ENCODE measurements at places on chromosomes 12 and 14.
A peak's percentile ranks its signal among the peaks of the same experiment; 100 is the strongest.

DNA sequence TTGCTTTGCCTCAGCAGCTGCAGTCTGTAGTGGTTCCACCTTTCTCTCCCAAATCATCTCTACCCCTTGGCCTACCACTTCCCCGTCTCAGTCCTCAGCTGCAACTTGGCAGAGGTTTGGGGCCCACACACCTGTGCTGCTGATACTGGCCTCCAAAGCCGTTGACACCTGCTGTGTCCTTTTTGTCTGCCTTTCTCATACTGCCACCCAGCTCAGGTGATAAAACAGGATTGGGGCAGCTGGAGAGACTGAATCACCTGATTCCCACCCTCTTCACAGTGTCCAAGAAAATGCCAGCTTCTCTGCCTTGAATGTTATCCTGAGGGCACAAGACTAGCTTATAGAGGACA, 103.7 kb downstream of the ETV6 start:
- DNase-seq: no peak

DNA sequence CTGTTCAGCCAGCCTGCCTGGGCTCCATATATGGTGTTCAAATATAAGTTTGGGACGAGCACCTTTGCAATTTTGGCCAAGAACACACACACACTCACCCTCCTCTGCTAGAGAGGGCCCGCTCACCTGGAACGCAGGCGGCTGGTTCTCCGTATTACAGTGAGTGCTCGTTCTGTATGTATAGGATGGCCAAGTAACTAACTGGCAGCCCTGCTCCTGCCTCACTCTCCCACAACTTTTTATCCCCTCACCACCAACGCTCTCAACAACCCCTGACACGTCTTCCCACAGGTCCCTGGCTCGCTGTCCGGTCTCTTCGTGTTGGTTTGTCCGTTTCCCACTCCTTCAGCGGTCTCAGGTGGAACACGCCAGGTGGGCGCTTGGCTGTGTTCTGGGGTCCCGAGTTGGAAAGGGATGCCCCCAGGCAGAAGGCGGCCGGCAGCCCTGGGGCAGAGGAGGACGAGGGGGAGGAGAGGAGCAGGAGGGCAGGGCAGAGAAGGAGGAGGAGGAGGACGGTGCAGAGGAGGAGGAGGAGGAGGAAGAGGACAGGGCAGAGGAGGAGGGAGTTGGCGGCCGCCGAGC, 398 bp upstream of the MSRB3 start:
- DNase-seq: no peak

GRCh38 chr14:24809135-24809534, 175.1 kb upstream of the GZMB start:
- DNase-seq: no peak

- DNase-seq: no peak
Observed at GRCh38 chr12:124499190-124499753, 68.1 kb downstream of the NCOR2 start.

DNA sequence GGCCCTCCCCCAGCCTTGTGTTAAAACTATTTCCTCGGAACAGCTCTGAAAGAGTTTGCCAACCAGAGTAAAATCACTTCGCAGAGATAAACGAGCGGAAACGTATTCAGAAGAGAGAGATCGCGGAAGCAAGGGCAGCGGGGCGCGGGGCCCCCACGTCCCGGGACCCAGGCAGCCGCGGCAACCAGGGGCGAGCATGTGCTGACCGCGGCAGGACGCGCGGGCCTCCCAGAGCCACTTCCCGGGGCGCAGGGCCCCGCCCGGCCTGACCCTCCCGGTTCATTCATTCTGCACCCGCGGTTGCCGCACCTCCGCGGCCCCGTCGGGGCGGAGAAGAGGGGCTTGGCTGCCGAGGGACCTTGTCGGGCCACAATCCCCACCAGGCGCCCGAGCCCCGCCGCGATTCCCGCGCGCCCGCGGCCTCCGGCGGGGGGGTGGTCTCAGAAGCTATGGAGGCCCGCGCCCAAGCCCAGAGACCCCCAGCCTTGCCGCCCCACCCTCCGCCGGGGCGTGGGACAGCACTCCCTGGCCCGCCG, 598 bp downstream of the UBE2N start:
- no peak for DNase-seq

GRCh38 chr12:122834921-122835749, at the start of gene HIP1R:
Gene HIP1R (plus strand): TSS chr12:122835457. CDS start chr12:122835551, 94 bp downstream.
- no peak for DNase-seq

DNA sequence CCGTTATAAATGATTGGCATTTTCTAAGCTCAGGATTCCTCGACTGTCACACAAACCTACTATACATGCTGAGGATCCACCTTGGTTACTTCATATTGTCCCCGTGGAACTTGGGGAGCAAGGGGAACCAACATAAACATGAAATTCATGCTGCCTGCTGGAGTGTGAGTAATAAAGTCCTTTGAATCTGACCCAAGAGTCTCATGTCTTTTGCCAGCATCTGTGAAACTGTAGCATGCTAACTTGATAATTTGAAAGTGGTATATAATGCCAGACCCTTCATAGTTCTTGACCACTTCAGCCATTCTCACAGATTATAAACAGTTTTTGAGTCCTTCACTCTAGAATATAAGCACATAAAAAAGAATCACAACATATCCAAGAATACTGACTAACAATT, 17.1 kb downstream of the SLC35F4 start:
- DNase-seq: no peak

- DNase-seq: no peak
Observed at GRCh38 chr12:2222691-2223090, 169.9 kb downstream of the CACNA1C start.

GRCh38 chr14:50860478-50861086, 11.3 kb upstream of the ABHD12B start:
- no peak for DNase-seq

GRCh38 chr14:61932974-61933373, 170.8 kb downstream of the SNAPC1 start:
- DNase-seq: no peak

- peak; percentile 7 for DNase-seq
Observed at GRCh38 chr12:107884769-107885694, 110.5 kb downstream of the ASCL4 start.

DNA sequence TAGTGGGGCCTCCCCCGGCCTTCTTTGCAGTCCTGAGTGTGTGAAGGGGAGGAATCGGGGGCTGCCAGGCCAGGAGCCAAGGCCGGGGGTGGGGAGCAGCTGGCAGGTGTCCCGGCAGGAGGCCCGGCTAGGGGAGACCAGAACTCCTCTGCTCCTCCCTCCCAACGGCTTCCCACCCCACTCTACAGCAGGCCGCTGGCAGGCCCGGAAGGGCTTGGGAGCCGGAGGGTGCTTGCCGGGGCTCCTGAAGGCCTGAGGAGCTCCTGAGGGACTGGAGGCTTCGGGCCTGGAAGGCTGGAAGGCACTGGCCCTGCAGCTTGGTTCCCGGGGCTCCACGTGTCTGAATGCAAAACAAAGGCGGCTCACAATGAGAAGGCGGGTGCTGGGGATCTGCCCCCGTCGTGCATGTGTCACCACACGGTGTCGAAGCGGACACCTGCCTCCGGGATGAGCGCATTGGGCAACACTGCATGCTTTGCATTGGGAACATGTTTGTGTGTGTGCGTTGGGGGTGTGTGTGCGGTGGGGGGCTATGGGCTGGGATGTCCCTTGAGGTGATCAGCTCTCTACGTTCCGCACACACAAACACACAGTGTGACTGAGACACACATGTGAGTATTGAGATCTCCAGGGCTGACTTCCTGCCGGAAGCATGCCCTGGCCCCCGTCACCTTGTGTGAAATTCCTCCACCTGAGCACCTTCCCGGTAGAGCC, 30.9 kb upstream of the ANKRD9 start:
- no peak for DNase-seq

GRCh38 chr14:54901380-54902142, 1.1 kb downstream of the GCH1 start:
- no peak for DNase-seq

- DNase-seq: no peak
Observed at GRCh38 chr12:6542209-6543009, 8.1 kb downstream of the GAPDH start.

- no peak for DNase-seq
Observed at GRCh38 chr12:12086973-12087692, 16.4 kb downstream of the BCL2L14 start.

All from AG04449 (cell line).